Stimulated activated CD4-positive, alpha-beta T cell treated with anti-CD3 and anti-CD28 coated beads, Interleukin-1b, Interleukin-23, amount 100 ng/mL, for 1 hour (primary cell): ENCODE measurements at places on chromosomes 6 and 20.

DNA sequence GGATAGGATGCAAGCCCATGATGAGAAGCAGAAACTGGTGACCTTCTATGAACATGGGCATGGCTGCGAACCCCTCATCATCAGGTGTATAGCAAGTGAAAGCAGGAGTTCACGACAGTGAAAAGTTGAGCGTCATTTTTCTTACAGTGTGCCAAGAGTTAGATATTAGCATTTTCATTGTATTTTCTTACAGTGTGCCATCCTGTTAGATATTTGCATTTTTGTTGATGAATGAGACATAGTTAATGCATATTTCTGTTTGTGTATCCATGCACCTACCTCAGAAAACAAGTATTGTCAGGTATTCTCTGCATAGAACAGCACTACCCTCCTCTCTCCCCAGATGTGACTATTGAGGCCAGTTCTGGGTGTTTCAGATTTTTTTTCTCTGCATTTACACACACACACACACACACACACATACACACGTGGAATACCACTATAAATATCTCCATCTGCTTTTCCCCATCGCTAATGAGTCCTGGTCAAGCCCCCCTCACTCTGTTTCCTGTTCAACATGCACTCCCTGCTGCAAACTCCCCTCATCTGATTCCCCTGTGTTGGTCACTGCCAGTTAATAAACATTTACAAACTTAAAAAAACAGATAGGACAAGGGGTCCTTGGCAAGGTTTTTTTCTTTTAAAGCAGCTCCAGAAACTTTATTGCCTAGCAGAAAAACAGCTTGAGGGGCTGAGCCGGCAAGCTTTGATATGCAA lies 41.7 kb downstream of the PLN start:
- DNase-seq = no peak

GRCh38 chr6:142925575-142926110 lies 19.3 kb downstream of the HIVEP2 start:
- no peak for DNase-seq

DNA sequence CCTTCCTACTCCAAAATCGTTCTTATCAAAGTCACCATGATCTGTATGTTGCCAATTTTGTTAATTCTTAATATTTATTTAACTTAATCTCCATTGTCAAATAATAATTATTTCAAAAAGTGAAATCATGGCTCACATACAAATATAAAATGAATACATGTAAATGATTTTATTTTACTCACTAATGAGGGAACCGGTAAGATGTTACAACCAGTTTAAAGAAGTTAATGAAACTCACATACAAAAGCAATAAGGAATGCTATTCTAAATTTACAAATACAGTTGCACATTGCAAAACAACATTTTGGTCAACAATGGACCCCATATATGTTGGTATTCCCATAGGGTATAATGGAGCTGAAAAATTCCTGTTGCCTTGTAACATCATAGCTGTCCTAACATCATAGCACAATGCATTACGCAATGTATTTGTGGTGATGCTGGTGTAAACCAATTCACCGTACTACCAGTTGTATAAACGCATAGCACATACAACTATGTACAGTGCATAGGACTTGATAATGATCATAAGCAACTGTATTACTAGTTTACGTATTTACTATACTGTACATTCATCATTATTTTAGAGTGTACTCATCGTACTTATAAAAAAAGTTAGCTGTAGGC lies 6.5 kb upstream of the SLC22A16 start:
- DNase-seq = no peak

GRCh38 chr6:43499028-43499815 lies 10.9 kb downstream of the LRRC73 start:
- no peak for DNase-seq

DNA sequence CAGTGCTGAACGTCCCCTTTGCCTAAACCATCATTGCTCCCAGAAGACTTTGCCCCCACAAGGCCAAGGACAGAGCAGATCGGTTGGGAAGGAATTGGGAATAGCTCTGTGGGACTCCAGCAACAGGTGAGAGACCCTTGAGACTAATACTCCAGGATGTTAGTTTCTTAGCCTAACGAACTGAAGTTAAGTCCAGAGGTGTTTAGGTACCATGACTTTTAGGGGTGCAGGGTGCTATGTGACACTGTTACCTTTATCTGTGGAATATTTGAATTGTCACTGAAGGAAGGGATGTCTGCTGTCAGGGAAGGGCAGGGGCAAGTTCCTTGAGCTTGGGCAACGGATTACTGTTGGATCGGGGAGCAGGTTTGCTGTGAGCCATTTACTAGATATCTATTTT lies 1.9 kb downstream of the BLCAP start:
- no peak for DNase-seq

GRCh38 chr20:16555754-16556153 lies 17.5 kb downstream of the KIF16B start:
- no peak for DNase-seq

- no peak for DNase-seq
These were observed 2.3 kb downstream of the UCKL1 start for GRCh38 chr20:63953764-63954429.

- DNase-seq = no peak
These were observed 283.4 kb upstream of the TBX18 start for GRCh38 chr6:85047818-85048217.

DNA sequence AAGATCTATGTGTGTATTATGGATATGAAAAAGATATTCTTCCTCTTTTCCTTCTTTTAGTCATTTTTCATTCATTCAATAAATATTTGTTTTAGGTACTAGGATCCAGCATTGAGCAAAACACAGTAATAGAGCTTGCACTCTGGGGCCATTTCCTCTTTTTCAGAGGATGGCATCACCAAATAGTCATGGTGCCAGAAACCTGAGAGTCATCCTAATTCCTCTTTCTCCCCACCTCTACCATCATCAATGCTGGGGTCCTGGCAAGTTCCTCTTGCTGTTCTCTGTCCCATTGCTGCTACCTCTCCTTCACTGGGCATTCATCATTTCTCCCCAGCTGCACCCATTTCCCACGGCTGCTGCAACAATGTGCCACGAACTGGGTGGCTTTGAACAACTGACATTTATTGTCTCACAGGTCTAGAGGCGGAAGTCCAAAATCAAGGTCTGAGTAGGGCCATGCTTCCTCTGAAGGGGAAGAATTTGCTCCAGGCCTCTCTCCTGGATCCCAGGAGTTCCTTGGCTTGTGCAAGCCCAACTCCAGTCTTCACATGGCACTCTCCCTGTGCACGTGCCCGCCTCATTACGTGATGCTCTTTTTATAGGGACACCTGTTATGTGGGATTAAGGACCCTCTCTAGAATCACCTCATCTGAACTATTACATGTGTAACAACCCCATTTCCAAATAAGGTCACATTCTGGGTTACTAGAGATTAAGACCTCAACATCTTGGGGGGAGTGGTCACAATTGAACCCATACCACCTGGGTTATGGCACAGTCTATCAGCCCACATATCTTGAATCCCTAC lies 9.5 kb upstream of the IGF2R start:
- DNase-seq = no peak

DNA sequence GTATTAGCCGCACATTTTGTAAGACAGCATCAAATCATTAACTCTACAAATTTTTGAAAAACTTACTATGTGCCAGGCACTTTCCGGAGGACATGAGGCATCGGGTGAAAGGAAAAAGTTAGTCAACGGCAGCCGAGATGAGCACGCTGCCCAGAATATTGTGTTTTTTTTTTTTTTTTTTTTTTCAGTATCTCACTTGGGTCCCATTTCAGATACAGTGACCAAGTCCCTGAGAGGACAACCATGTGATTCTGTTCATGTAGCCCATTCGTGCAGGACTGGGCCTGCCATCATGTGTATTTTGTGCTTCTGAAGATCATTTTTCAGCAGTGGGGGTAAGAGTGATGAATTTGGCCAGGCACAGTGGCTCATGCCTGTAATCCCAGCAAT lies 1.3 kb downstream of the SLA2 start:
- peak; percentile 10 for DNase-seq

DNA sequence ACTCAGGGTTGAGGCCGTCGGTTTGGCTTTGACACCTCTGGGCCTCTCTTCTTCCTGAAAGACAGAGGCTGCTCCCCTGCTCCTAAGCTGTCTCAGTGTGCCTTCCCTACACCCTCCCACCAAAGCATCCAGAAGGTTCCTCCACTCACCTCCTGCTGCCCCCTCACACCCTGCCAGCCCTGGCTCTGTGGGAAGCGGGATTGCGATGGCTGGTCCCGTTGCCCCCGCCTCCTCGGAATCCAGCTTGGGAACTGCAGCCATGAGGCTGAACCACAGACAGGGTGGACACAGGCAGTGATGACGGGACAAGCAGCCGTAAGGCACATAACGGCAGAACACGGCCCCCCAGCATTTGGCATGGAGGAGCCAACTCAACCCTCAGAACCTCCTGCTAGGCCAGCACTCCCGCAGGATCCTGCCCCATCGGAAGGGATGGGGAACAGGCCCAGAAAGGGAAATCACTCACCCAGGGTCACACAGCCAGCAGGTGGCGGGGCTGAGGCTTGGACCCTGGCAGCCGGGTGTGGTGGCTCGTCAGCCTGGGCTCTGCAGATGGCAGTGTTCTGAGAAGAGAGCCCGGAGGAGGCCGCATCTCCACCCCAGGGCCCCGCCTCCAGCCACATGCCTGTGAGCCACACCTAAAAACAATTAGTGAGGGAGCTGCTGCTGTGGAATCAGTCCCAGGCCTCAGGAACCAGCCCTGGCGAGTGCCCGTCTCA lies 139.6 kb downstream of the PHACTR3 start:
- DNase-seq = no peak

DNA sequence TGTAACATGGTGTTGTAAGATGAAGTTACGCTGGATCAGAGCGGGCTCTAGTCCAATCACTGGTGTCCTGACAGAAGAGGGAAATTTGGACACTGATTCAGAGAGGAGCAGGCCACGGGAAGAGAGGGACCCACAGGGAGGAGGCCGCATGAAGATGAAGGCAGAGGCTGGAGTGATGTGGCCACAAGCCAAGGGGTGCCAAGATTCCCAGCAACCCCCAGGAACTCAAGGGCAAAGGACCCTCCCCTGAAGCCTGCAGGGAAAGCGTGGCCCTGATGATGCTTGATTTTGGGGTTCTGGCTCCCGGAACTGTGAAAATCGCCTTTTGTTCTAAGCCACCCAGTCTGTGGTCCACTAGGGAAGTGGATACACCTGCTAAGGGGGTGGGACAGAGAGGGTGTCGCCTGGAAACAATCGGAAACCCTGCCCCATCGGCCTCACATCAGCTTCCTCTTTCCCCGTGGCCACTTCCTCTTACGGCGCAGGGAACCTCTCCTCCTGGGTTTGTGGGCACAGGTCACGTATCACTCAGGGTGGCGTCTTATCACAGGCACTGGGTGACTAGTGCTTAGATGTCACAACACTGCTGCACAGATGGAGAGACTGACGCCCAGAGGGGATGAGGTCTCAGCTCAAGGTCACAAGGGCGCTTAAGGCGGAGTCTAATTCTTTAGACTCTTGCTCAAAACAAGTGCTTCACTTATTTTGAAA lies 58.0 kb downstream of the SULF2 start:
- DNase-seq = peak; percentile 33

- DNase-seq = no peak
These were observed 107.7 kb upstream of the BTN3A2 start for GRCh38 chr6:26257272-26257671.

GRCh38 chr6:93350774-93351173 lies 68.6 kb downstream of the EPHA7 start:
- no peak for DNase-seq

DNA sequence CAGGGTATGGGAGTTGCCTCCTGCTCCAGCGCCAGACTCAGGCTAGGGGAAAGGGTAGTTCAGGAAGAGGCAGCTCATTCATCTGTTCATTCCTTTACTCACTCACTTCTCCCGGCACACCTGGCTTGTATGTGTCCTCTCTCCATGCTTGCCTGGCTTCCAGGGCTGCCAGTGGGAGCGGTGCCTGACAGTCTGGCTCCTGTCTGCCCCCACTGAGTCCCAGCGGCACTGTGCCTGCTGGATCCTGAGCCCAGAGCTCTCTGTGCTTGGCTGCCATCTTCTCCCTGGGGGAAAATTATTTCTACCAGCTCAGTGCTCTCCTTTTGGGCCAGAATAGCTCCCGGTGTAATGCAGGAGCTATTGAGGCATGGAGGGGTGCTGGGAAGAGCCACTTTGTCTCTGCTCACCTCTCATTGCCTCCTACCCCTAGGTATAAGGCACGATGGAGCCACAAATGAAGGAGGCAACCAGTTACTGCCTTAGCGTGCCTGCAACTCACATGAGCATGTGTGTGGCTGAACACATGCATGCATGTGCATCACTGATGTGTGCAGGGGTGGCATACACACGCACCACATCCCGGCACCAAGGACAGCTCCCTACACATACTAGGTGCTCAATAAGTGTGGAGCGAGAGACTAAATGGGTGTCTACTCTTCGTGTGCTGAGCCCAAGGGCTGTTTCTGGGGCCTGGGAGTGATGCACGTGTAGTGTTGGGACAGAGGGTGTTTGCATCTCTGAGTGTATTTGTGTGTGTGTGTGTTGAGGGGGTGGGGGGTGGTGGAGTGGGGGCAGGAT lies 46.6 kb downstream of the CDH22 start:
- DNase-seq = no peak

GRCh38 chr6:137237413-137238170 lies 18.4 kb upstream of the IFNGR1 start:
- DNase-seq = no peak

DNA sequence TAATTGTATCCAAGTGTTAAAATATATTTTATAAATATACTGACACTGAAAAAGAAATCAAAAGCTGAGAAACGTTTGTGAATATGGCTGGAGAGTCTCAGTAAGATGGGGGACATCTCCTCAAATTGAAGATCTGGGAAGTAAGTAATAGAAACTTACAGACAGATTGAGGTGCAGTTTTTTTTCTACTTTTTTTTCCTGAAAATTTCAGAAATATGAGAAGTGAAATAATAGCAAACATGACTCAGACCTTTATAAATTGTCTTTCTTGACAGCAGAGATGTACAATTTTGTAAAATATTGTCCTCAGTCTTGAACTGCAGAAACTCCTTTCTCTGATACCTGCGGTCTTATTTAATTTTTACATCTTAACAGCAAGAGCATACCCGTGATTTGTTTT lies 347.1 kb downstream of the UTRN start:
- no peak for DNase-seq

DNA sequence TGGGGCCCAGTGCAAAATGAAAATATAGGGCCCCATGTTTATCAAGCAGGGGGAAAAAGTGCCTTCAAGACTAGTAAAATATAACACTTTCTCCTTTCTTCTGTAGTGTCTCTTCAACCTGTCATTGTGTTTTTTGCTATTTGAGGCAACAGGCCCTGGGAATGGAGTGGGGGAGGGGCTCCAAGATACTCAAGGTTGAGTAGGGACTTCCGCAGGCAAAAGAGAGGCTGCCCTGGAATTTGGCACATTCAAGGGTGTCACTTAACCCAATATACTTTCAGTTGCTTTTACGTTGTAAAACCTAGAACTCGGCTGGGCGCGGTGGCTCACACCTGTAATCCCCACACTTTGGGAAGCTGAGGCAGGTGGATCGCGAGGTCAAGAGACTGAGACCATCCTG lies 154.9 kb downstream of the ALDH8A1 start:
- DNase-seq = no peak

- no peak for DNase-seq
These were observed 142.3 kb downstream of the TFAP2A start for GRCh38 chr6:10272591-10272990.

DNA sequence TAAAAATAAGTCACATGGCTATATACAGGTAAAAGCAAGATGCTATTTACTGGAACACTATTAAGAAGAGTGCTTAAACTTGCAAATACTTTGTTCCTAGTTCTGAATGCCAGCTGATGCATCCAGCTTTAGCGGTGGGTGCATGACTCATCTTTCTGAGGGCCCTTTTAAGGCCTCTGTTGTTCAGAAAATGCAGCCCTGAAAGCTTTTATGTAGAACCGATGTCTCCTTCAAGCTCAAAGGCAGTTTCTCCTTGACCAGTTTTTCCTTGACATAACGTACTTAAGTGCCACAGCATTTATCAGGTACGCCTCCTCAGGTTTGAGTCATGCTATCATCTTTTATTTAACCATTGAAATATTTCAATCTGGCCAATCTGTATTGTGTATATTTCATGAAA lies 82.8 kb downstream of the MLIP start:
- no peak for DNase-seq
